Memory B cell (primary cell): ENCODE measurements at places on chromosomes 6 and 20.
A peak's percentile ranks its signal among the peaks of the same experiment; 100 is the strongest.

- H3K4me3 ChIP-seq: no peak overlapping the region
- no peaks in the 10 kb centered on the region for H3K4me1 ChIP-seq
- no peaks in the 10 kb centered on the region for H3K36me3 ChIP-seq
- DNase-seq: no peak
Observed at GRCh38 chr6:145036236-145036635, 699.1 kb downstream of the EPM2A start.

DNA sequence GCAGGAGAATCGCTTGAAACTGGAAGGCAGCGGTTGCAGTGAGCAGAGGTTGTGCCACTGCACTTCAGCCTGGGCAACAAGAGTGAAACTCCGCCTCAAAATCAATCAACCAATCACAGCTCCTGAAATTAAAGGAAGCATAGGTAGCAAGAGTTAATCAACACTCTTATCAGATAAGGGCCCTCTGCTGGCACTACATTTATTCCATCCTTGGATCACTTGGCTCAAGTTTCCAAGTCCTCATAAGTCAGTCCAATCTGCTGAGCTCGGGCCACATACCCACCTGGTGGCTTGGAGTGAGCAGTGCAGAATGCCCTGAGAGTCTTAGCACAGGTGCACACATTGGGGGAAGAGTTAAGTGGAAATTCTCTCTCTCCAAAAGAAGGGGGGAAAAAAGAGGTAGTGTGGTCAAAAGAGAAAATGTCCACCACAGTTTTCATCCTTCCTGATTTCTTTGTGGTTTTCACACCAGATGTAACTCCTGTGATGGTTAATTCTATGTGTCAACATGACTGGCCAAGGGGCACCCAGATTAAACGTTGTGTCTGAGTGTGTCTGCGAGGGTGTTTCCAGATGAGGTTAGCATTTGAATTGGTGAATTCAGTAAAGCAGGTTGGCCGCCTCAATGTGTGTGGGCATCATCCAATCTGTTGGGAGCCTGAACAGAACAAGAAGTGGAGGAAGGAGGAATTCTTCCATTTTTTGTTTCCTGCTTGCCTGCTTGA lies 14.2 kb upstream of the FAM8A1 start:
- DNase-seq: no peak
- no peak overlapping the region for H3K27ac ChIP-seq
- H3K27me3 ChIP-seq: peaks cover 2% of the 10 kb centered on the region
- no peaks in the 10 kb centered on the region for H3K36me3 ChIP-seq

- peaks cover 5% of the 10 kb centered on the region for H3K4me1 ChIP-seq
- H3K4me3 ChIP-seq: no peak overlapping the region
- H3K27me3 ChIP-seq: peaks cover 4% of the 10 kb centered on the region
- H3K36me3 ChIP-seq: peaks cover 2% of the 10 kb centered on the region
Observed at GRCh38 chr6:151963001-151963400, 155.5 kb downstream of the ESR1 start.

DNA sequence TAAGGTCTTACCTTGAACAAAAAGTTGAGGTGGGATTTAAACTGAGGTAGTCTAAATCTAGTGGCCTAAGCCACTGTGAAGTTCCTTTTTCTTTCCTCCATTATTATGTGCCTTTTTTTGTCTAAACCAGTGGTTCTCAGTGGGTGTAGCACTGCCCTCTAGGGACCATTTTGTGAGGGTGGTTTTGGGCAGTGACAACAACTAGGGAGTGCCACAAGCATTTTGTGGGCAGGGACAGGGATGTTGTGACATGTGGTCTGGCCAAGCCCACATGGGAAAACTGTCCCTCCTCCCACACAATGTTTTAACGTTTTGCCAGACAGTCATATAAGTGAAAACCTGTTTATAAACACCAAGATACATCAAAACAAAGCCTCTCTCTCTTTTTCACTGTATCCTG lies 899.4 kb upstream of the FLRT3 start:
- no peaks in the 10 kb centered on the region for H3K4me1 ChIP-seq
- no peaks in the 10 kb centered on the region for H3K36me3 ChIP-seq
- no peak for DNase-seq
- H3K27me3 ChIP-seq: peaks cover 1% of the 10 kb centered on the region
- H3K4me3 ChIP-seq: no peak overlapping the region
- H3K27ac ChIP-seq: no peak overlapping the region

DNA sequence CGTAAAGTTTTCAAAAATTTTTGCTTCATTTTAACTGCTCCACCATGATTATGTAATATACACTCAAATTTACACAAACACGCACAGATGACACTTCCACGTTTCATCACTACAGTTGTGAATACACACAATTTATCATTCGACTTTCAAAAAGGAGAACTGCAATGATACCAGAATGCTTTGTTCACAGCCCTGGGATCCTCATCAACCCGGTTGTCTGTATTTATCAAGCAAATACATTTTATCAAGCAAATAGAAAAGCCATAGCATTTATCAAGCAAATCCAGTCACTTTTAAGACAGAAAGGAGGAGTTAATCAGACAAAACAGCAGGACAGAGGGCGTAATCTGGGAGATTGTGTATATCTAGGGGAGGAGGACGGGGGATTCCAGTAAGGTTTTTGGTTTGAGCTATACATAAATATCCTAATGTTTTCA lies 20.3 kb upstream of the ABT1 start:
- no peak overlapping the region for H3K4me3 ChIP-seq
- H3K4me1 ChIP-seq: peaks cover 11% of the 10 kb centered on the region
- H3K27ac ChIP-seq: peak overlapping the region; percentile 82
- H3K36me3 ChIP-seq: no peaks in the 10 kb centered on the region
- peaks cover 12% of the 10 kb centered on the region for H3K27me3 ChIP-seq

DNA sequence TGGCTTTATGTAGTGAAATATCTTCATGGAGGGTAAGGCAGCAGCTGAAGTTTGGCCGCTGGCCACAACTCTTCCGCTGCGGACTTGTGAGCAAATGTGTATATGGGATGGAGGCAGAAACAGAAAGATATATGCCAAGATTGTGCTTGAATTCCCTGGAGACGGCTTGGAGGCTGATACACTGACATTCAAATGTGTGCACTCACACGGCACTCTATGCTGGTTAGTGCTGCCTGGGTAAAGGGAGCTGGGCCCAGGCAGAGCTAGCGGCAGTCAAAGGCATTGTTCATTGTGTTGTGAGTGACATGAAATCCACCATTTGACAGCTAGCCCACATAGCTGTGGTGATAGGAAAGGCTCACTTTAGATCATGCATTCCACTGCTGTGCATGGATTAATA lies 202.7 kb downstream of the CLIC5 start:
- no peaks in the 10 kb centered on the region for H3K36me3 ChIP-seq
- H3K27ac ChIP-seq: no peak overlapping the region
- peaks cover 13% of the 10 kb centered on the region for H3K4me1 ChIP-seq
- H3K27me3 ChIP-seq: peaks cover 11% of the 10 kb centered on the region

DNA sequence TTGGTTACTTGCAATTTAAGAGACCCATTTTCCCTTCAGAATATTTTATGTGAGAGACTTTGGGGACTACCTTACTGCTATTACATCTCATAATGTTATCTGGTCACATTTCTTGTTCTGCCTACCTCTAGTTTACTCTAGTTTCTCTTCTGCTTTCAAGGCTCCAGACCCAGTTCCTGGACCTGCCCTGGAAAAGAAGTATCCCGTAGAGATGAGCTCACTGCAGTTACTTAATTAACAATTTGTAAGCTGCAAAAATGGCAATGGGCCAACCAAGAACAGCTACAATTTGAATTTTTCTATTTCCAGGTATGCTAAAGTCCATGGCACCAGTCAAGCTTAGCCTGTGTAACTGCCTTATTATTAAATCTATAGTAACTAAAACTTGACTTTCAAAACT lies 25.0 kb downstream of the TAB2 start:
- no peak overlapping the region for H3K4me3 ChIP-seq
- H3K27ac ChIP-seq: peak overlapping the region; percentile 45
- peaks cover 37% of the 10 kb centered on the region for H3K4me1 ChIP-seq
- H3K36me3 ChIP-seq: peaks cover 9% of the 10 kb centered on the region
- no peak for DNase-seq
- H3K27me3 ChIP-seq: no peaks in the 10 kb centered on the region
